Body of pancreas (tissue), 4 donors: ENCODE measurements at places on chromosomes 6 and 20.

DNA sequence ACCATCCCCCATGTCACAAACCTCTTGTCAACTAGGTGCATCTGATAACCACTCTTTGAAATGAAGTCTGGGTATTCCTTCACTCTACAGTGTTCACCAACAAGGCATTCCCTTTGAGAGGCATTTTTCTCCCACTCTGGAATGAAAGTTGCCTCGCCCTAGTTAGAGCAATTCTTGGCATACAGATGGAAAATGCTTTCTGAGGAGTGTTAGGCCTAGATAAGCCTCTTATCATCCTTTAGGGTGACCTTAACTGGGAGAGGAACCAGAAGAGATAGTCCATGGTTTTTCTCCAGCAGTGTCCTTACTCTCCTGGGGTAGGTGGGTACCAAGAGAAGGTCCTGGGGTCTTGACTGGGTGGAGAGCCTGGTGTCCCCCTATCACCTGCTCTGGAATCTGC is 14.8 kb downstream of the CLIC5 start:
- DNase-seq, result no peak

DNA sequence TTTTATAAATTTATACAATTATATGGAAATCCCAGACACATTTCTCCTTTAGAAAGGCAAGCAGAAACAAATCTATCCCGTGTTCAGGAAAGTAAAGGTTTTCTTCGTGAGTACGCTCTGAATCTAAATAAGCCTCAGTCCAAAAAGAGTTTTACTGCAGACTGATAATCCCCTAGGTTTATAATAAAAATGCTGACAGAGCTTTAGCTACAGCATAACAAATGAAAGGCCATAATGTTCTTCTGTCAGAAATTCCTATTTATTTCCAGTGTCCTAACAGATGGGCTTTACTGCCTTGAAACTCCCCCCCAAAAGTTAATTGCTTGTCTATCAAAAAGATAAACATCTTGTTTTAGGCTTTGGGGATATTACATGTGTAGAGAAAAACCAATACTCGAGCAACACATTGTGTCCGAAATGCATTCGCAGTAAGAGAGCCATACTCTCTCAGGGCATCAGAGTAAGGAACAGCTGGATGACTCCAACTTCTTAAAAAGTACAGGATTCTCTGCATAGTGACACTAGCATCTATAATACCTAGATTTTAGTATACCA is 109.0 kb downstream of the PRKN start:
- DNase-seq, result no peak

DNA sequence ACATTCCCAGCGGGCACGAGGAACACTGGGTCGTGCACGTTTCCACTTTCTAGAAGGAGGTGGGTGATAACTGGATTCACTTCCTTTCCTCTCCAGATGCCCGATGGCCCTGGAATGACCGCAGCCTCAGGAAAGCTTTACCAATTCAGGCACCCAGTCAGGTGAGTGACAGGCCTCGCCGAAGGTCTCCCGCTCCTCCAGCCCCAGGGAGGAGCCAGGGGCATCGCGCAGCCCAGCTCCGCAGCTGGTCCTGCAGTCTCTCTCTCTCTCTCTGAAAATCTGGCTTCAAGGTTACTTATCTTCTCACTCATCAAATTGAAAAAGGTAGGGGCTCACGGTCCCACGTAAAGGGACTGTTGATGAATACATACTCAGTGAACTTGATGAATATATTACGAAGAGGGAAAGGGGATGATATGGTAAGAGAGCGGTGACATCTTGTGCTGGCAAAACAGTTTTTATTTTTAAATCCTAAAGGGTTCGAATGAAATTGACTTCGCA is 891 bp downstream of the RIPPLY2 start:
- no peak for DNase-seq

DNA sequence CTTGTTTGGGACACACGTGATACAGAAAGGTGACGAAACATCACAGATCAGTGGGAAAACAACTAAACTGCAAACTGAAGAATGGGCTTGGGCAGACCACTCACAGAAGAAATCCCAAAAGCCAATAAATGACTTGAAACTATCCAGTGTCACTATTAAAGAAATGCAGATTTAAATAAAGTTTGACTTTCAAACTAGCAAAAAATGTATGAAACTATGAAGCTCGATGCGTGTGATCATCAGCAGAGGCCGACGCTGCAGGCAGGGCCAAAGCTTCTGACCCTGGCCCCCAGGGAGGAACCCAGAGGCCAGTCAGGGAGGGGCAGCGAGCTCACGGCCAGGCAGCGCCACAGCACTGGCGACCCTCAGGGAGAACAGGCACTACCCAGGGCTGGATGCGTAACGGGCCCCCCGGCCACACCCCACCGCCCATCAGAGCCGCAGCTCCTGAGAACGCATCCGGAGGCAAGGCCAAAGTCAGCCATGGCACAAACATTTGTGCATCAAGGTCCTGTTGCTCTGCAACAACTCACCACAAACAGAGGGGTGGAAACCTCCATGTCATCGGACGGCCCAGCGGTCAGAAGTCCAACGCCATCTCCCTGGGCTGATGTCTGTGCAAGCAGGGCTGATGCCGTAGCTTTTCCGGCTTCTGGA is 94.1 kb downstream of the YTHDF1 start:
- DNase-seq, result no peak

DNA sequence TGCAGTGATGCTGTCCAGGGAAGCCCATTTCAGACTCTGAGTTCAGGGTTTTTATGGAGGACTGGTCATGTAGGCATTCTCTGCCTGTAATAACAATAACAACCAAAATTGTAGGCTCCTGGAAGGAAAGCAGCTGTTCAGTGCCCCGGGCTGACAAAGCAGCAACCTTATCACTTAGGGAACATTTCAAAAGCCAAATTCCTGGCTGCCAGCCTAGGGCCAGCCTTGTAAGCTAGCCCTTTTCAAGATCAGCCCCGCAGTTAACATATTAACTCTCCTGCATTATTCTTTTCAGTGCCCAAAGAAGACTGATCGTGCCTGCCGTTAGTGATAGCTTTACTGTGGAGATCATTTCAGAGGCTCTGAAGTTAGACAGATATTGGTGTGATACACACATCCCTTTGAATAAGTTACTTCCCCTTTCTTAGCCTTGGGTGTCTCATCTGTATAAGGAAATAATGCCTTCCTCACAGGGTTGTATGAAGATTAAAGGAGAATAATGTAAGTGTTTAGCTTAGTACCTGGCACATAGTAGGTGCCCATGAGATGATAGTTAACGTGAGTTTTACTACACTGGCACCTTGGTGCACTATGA is 44.1 kb downstream of the CTNNBL1 start:
- DNase-seq, result no peak
